ENCODE measurements at places on chromosomes 3 and 15.

GRCh38 chr3:119639494-119640350 lies 20.7 kb downstream of the POPDC2 start:
- no peak for DNase-seq

DNA sequence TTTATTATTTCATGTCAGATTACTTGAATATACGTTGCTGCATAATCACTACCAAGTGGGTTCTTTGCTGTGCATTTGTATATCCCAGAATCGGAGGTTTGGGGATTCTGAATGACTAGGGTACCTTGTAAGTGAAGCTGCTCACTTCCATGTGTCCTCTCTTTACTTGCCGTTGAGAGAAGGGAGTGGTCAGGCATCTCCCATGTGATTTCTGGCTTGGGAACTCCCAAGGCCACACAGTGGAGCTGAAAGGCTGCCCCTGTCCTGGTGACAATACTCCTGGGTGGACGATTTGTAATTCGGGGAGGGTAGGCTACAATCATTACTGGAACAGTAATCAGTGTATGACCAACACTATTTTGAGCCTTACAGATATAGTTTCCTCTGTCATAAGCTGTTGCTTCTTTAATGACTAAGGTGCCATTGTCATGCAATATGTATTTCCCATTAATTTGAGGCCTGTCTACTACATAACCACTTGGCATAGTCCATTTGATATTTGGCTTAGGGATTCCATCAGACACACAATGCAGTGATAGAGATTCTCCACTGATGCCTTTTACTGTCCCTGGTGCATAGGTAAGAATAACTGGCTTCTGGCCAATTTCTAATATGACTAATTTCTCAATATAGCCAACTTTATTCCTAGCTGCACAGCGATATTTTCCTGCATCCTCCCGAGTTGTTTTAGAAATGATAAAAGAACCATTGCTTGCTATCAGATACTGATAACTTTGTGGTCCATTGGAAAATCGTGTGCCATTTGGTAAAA lies 24.0 kb downstream of the IGSF10 start:
- no peak for DNase-seq

GRCh38 chr3:13352621-13353131 lies 67.4 kb downstream of the NUP210 start:
- no peak for DNase-seq

DNA sequence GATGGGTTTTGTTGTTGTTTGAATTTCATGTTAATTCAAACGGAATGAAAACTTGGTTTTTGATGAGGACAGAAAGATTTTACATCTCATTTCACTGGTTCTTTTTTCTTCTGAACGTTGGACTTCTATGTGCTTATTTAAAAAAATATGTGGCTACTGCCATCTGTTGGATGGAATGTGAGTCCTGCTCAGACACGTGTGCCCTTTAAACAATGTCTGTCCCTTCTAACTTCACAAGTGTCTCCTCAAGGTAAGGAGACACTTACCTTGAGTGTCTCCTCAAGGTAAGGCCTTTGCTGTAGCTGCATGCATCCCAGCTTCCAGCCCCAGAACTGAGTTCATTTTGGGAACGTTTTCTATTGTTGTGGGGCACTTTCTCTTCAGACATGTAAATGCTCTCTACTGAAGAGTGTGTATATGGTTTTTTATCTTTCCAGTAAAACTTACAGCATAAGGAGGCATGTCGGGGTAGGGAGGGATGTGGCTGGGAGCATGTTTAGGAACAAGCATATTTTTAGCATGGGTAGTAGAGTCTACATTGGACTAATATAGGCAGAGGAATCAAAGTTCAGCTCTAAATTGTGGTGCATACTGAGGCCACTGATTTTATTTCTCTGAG lies 63.1 kb upstream of the UBE3A start:
- no peak for DNase-seq

DNA sequence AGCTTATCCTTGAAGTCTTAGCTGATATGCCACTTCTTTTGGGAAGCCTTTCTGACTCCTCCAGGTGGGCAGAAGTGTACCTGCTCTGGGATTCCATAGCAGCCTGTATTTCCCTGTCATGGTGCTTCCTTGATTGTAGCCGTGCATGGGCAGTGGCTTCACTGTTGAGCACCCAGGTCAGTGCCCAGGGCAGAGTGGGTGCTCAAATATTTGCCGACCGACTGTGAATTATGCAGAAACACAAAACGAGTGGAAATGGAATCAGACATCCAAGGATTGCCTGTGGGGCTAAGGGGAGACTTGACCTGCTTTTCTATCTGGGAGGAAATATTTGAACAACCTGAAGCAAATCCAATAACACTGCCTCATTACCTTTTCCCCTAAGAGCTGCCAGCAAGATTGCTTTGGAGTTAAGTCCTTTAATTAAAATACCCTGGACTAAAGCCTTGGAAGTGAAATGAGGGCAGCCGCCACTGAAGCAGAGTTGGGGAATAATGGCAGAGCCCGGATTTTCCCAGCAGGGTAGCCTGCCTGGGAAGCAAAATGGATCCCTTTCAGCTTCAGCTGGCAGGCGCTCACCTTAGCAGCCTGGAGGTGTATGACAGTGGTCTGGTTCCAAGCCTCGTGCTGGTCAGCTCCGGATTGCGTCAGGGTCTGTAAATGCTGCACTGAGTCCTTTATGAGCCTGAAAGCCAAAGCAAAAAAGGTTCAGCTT lies 14.9 kb downstream of the ACOX2 start:
- no peak for DNase-seq

GRCh38 chr3:186340204-186340603 lies 21.8 kb downstream of the DGKG start:
- DNase-seq = no peak

DNA sequence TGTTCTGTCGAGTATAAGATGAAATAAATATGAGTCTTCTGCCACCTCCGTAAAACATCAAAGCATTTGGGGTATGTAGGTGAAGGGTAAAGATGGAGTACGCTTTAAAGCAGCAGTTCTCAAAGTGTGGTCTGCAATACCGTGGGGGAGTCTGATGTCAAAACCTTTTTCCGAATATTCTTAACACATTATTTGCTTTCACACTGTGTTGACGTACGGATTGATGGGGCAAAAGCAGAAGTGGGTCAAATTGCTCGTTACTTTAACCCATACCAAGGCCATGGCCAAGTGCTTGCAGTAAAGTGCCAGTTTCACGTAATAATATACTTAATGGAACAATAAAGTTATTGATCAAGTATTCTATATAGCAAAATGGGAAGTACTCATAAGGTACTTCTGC lies 36.3 kb downstream of the PAK2 start:
- no peak for DNase-seq

GRCh38 chr15:85639752-85640381 lies 154.9 kb downstream of the KLHL25 start:
- DNase-seq = no peak

DNA sequence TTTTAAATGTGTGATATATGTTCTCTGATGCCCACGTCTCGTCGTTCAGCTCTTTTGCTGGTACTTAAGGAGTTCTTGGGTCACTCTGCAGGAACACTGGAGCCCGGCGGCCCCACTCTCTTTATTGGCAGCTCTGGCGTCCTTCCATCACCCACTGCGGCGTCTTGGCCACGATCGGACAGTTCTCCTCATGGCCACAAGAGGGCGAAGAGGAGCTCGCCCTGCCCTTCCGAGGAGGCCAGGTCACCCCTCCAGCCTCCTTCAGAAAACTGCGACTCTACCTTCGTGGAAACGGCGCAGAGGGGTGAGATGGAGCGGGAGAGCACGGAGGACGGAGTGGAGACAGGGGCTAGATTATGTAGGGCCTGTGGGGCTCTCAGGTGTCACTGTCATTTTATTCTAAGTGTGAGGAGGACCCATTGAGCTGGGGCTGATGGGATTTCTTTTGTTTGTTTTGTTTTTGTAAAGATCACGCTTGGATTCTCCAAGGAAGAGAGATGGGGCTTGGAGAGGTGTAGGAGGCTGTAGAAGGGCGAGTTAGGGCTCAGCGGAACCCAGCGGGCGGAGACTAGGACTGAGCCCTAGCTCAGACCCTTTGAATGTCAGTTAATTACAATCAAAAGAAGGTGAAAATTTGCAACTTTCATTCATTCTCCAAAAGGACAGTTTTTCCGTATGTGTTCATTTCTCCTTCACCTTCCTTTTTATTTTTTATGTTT lies 28.0 kb upstream of the GABRA5 start:
- DNase-seq = no peak
